ENCODE measurements at places on chromosomes 4 and X.

DNA sequence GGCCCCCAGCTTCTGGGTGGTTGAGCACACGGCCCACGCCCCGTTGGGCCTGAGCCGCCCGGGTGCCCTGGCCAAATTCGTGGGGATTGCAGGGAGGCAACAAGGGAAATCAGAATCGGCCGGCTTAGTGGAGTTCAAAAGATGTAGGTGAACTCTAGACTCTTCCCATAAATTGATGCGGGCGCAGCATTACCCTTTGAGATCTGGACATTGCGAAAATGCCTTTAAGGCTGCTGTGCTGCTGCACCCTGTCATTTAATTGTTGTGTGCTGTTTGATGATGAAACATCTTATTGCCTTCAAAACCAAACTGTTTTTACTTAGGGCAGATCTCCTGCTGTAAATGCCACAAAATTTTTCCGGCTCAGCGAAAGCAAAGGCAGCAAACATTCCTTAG, 409 bp upstream of the MPP1 start:
- no peak for DNase-seq

- no peak for DNase-seq
These were observed 41.6 kb downstream of the CPEB2 start for GRCh38 chr4:15043922-15044321.

DNA sequence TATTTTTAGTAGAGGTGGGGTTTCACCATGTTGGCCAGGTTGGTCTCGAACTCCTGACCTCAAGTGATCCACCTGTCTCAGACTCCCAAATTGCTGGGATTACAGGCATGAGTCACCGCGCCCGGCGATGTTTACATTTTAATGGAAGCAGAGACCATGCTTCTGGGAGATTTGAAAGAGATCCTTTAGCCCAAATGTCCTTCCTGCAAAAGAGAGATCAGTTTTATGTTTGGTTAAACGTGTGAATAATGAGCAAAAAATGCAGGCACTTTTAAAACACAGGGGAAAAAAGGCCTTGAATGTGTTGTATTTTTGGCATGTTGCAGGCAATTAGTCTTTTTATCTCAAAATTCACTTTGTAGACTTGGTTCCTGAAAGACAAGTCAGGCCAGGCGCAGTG, 95.8 kb upstream of the ELOVL6 start:
- no peak for DNase-seq

DNA sequence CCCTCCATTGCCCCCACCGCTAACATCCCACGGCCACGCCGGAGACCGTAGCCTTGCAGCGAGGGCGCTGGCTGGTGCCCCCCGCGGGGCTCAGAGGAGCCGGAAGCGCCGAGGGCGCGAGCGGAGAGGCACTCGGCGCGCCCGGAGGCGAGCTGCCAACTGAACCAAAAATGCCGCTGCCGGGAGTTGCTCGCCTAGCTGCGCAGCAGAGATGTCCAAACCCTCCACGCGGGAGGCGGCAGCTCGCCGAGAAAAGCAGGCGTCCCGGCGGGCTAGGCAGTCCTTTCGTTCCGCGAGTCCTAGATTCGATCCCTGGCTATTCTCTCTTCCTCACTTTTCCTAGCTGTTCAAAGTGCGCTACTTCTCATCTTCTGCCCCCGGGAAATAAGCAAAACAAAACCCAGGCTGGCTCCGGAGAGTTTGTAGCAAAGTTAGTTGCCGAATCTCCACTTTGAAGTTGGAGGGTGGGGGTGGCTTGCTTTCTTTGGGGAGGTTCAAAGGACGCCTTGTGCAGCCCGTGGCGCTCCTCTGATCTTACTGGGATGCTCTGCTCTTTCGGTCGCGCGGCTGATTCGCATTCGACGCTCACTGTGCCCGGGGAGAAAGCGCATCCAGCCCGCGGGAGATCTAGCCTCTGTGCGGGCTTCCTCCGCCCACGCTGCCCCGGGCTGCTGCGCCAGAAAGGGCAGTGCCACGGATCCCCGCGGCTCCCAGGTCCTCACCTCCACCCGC, 723 bp downstream of the NKX6-1 start:
- no peak for DNase-seq

- peak; percentile 10 for DNase-seq
These were observed 1.6 kb upstream of the ARMCX6 start for GRCh38 chrX:101619364-101619763.

DNA sequence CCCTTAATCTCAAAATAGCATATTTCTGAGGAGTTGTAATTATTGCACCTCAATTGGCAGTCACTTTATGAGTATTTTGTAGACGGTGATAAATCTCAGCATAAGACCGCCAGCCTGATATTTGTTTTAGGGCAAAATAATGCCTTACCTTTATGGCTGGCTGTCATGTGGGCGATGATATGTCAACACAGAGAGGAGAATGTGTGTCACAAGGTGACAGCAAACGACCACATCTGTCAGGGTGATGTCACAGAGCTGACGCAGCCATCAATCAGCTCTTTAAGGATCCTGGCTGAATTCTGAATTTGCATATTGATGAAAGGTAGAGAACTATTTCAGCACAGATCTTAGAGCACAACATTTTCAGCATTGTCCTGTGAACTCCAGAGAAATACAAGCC, 209.7 kb downstream of the CEP135 start:
- DNase-seq, result no peak

DNA sequence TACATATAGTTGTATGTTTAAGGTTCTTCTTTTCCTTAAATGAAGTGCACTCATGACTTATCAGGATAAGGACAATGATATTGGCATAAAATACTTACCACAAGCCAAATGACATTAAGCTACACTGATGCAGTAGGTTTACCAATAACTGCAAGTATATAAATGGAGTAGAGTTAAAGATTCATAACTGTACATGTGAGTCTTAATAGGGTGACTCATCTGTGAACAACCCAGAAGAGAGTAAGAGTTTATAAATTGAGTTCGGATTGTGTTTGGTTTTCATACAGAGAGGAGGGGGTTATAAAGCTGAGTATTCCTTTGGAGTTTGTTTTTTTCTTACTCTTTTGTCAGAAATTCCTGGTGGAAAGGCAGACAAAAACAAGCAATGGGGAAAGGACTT, 144.8 kb downstream of the TLL1 start:
- no peak for DNase-seq

DNA sequence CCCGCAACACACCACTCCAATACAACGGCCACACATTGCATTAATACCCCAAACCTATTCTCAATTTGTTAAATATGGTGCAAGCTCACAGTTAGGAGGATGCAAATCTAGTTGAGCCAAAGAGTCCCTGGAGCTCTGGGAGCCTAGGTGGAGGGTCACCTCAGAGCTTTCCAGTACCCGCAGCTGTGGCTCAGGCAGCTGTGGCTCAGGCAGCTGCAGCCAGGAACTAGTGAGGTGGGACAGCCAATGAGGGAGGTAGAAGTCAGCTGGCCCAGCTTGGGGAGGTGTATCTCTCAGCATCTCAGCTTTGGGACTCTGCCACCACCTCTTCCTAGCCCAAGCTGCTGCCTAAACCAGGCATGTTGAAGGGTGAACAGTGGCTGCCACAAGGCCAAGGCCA, 36.7 kb upstream of the ARHGAP6 start:
- no peak for DNase-seq

- DNase-seq, result no peak
These were observed 40.5 kb upstream of the RASGEF1B start for GRCh38 chr4:81512001-81512756.

DNA sequence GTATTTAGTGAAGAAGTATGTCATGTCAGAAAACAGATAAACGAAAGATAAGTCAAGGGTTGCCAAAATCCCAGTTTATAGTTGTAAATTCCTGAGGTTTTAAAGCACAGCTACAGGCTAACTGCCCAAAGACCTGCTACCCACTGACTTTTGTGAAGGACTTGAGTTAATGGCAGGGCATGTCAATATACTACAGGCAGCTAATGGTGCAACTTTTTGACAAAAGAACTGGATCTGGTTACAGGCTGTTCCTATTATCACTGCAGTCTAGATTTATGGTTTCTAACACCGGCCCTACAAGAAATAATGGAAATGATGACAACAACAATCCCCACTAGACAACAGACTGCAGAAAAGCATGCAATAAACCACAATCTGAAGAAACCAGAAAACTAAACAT, 6.4 kb downstream of the SCML2 start:
- DNase-seq, result no peak

GRCh38 chr4:77652237-77652897, 46.7 kb downstream of the CXCL13 start:
- DNase-seq, result no peak

GRCh38 chr4:41212616-41213203, 1.6 kb downstream of the APBB2 start:
- peak; percentile 22 for DNase-seq

- DNase-seq, result no peak
These were observed 48.6 kb downstream of the TSC22D3 start for GRCh38 chrX:107726816-107727534.

DNA sequence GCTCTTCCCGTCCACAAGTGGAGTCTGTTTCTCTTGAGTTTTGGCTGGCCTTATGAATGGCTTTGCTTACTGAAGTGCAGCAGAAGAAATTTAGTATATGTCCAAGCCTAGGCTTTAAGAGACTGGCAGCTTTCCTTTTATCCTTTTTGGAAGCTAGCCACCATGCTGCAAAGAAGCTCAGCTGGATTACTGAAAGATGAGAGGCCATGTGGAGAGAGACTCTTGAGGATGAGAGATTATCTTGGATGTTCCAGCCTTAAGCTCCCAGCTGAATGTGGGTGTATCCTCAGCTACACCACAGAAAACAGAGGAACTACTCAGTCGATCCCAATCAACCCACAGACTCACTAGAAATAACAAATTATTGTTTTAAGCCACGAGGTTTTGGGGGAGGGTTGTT, 12.5 kb downstream of the CCNG2 start:
- no peak for DNase-seq

DNA sequence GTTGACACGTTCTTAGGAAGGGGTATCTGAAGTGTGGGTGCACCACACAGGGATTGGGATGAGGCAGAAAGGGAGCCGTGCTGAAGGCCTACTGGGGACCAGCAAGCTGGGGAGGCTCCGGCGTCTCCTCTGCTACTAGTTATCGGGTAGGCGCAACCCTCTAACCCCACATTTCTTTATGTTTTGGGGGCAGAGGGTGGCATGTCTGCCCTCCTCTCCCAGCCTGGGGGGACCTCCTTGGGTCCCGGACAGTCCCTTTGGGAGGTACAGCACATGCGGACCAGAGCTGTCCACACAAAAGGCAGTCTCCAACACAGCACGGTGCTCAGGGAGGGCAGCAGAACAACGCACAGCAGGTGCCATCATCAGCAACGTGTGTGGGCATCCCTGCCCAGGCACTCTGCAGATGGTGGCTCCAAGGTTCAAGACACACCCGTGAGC, 33.2 kb downstream of the WDR1 start:
- DNase-seq, result no peak

GRCh38 chrX:92260102-92260501, 480.9 kb downstream of the PCDH11X start:
- no peak for DNase-seq

DNA sequence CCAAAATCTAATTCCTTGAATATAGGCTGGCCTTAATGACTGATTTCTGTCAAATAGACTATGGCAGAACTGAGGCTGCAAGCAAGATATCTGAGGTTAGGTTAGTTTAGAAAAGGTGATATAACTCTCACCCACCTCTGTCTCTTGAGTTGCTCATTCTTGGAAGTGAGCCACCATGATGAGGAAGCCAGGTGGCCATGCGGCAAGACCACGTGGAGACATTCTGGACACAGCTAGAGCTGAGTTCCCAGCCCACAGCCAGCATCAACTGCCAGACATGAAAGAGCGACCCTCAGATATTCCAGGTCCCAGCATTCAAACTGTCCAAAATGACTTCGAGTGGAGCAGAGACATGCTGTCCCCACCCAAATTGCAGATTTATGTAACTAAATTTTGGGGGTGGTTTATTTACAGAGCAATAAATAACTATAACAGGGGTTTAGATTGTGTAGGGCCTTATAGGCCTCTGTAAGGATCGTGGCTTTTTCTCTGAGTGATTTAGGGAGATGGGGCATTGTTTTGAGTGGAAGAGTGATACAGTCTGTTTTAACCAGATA, 33.7 kb downstream of the USP53 start:
- DNase-seq, result no peak

DNA sequence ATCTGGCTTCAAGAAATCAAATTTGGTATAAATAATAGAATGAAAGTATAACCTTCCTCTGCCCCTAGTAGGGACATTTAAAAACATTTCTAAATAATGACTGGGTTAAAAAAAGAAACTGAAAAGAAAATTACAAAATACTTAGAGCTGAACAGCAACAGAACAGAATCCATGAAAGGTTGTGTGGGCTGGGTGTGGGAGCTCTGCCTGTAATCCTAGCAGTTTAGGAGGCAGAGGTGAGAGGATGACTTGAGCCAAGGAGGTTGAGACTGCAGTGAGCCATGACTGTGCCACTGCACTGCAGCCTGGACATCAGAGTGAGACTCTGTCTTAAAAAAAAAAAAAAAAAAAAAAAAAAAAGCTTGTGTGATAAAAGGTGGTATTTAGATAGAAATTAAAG, 12.3 kb upstream of the ZFX start:
- DNase-seq, result no peak

GRCh38 chr4:134024251-134024650, 177.3 kb downstream of the PABPC4L start:
- no peak for DNase-seq

DNA sequence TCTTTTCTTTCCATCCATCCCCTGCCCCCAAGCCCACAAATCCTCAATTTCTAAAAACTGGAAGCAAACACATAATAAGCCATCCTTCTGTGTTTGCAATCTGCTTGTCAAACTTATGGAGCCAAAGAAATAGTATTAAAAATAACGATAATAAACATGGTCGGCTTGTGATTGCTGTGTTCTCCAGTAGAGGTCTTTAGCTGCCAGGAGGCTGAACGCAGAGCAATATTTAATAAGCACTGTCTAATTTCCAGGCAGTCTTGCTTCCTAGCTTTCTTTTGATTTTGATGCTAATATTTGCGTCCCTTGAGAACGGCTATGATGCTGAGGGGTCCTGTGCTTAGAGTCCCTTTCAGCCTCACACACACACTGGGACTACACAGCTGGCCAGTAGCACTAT, 3.2 kb upstream of the HELT start:
- DNase-seq, result no peak

DNA sequence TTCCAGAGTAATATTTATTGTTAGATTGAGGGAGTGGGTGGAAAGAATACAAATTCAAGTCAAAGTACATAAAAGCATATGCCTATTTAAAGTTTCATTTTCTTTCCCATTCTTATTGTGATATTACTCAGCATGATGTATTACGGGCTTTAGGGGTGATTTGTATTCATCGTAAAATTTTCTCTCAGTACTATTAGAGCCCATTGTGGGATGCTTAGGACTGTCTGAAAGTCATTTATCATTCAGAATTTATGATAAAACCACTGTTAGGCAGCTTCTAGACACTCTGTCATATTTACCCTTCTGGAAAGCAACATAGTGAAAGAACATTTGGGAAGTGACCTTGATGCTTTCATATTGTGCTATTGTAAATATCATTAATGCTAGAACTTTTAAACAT, 45.9 kb downstream of the AGA start:
- no peak for DNase-seq

GRCh38 chr4:166657261-166657660, 577.0 kb downstream of the SPOCK3 start:
- no peak for DNase-seq

GRCh38 chr4:70179811-70180210, 15.7 kb upstream of the ODAM start:
- DNase-seq, result no peak
